ENCODE measurements at places on chromosomes 5 and 9. TPM values are rescaled to one million over a fixed set of nuclear protein-coding genes. Genes with fewer than 3 reads are reported as not detected.

SPDL1 gene
- total RNA-seq, result 6.0 TPM

ACSL6 gene
- total RNA-seq, result not detected

SLC2A8 gene
- 7.4 TPM for total RNA-seq

MAST4 gene
- 20.2 TPM for total RNA-seq

PCDHGA7 gene
- total RNA-seq, result 2.5 TPM

SOX30 gene
- total RNA-seq, result 0.66 TPM

SLC6A19 gene
- total RNA-seq, result 934 TPM

NRG2 gene
- total RNA-seq, result 0.80 TPM

ANKDD1B gene
- 3.2 TPM for total RNA-seq

SLCO6A1 gene
- total RNA-seq, result not detected

OLFM1 gene
- total RNA-seq, result 2.5 TPM

CLIC3 gene
- total RNA-seq, result 3.3 TPM

SH3RF2 gene
- total RNA-seq, result 75.8 TPM

TNC gene
- total RNA-seq, result 97.4 TPM

DNA sequence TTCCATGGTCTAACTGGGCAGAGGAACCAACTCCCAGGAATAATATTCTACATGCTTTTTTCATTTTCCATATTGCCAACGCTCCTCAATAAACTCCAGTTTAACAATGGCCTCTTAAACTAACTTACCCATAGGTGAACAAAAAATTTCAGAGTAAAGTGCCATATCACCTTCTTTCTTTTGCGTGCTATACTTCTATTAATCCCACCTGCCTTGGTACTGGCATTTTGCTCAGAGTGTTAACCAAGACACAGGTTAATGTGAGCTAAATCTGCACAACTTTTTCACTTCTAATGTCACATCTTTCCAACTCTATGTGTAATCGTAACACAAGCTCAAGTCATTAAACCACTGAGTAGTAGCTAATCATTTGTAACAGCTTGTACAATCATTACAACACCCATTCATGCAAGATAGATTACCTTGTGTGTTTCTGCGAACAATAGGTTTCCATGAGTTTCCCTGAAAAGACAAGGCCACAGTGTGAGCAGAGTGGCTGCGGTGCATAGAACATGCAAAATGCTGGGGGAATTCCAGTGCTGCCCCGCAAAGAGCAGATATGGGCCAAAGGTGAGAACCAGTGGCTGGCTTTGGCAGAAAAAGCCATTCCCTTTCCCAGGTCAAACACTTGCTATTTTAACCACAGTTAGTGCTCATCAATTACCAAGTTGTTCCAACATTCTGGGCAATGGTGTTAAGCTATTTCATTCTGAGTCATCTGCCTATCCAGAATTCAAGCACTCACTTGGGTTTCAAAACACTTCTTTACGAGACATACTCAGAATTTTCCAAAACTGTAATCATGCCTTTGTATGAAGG, 42.8 kb downstream of the TIMD4 start:
- DNase-seq, result no peak

GRCh38 chr5:177319913-177320588, 8.4 kb upstream of the MXD3 start:
- DNase-seq, result no peak

GRCh38 chr5:170746075-170746960, 37.2 kb upstream of the GABRP start:
- no peak for DNase-seq

DNA sequence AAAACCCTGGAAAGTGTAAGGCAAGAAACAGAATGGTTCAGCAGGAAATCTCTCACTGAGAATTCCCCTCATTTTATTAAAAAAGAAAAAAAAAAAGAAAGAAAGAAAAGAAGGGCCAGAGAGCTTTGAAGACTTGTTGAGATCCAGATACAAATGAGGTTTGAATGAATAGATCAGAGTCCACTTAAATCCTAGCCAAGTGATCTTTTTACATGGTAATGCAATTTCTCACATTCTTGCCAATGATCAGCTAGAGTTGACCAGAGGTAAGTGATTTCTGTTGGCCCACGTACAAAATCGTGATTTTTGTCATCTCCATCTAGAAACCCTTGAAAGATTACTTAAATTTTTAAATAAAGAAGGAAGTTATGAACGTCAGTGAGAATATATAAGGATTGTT, 261.5 kb upstream of the PCSK5 start:
- no peak for DNase-seq

- DNase-seq, result no peak
Observed at GRCh38 chr9:72958485-72959281, 5.8 kb upstream of the ALDH1A1 start.

- no peak for DNase-seq
Observed at GRCh38 chr9:5089737-5090136, 95.7 kb downstream of the INSL6 start.

DNA sequence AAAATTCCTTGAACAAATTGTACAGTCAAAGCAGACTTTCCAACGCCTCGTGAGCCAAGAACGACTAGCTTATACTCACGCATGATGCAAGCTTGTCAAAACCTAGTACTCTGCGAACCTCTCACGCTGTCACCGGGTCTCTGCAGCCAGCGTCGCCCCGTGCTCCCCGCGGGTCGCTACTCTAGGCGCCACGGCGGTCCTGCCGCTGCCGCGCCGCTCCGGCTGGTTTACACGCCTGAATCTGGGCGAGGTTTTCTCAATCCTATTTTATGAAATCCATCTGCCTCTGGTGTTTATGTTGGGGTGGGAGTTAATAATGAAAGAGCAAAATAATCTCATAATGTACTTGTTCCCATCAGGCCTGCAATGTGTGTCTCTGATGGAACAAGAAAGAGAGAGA, 90.9 kb downstream of the SV2C start:
- DNase-seq, result no peak

DNA sequence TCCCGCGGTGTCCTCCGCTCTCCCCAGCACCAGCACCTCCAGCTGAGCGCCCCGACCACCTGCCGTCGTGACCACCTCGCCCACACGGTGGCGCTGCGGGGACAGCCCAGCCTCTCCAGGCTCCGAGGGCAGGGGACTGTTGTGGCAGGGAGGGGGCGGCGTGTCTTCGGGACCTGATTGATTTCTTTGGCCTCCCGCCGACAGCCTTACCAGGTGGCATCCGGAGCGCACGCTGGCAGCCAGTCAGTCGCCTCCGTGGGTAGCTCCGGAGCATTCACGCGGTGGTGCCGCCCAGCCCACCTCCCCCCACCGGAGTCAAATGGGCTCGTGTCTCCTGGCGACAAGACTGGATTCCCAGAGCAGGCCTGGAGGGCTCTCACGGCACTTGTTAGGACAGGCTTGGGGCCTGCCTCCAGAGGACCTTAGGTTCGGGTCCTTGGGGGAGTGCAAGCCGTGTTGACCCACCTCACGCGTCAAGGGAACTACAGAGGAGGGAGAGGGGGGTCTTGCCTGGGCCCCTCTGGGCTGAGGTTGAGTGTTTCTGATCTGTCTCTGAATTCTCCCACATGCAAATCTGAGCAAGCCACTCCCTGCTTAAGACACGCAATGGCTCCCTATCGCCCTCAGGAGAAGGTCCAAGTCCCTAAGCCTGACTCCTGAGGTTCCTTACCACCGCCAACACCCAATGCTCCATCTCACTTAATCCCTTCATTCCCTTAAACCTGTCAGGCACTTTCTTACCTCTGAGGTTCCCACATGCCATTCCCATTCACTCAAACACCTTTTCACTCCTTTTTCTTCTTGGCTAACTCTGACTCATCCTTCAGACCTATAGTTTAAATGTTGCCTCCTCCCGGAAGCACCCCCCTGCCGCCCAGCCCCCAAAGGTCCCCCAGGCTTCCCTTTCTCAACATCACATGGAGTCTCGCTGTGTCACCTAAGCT, 51.2 kb upstream of the GGTA1 start:
- peak; percentile 59 for DNase-seq

GRCh38 chr9:126646162-126646561, 32.4 kb downstream of the LMX1B start:
- no peak for DNase-seq

GRCh38 chr9:26656003-26656870, 236.4 kb downstream of the CAAP1 start:
- no peak for DNase-seq

GRCh38 chr5:63145167-63145566, 566.5 kb downstream of the LRRC70 start:
- DNase-seq, result no peak

GRCh38 chr5:55022450-55022849, 1.6 kb upstream of the GZMK start:
- no peak for DNase-seq

GRCh38 chr5:124522992-124523391, 223.4 kb downstream of the ZNF608 start:
- DNase-seq, result no peak

DNA sequence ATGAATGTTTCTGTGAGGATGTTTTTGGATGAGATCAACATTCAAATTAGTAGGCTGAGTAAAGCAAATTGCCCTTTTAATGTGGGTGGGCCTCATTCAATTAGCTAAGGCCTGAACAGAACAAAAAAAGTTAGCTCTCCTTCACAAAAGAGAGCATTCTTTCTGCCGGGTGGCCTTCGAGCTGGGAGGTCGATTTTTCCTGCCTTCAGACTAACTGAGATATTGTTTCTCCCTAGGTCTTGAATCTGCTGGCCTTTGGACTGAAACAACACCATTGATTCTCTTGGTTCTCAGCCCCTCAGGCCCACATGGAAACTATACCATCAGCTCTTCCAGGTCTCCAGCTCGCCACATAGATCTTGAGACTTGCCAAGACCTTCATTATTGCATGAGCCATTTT, 29.1 kb upstream of the FREM1 start:
- no peak for DNase-seq

GRCh38 chr9:111902391-111903139, 6.0 kb downstream of the UGCG start:
- no peak for DNase-seq

DNA sequence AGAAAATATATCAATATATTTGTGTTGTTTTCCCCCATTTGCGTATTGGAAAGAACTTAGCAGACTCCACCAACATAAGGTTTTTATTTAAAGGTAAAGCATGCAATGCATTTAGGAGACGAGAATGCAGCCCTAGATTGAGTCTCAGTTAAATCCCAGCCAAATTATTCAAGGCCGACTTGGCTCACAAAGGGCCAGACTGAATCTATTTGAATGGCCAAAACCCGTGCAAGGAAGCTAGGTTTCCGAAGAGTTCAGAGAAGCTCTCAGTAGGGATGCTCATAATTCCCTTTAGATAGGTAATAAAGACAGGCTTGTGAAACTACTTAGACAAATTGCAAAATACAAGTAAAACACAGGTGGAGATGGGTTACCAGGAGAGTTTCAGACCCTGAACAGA, 520.3 kb downstream of the CDH9 start:
- no peak for DNase-seq

- DNase-seq, result no peak
Observed at GRCh38 chr5:36704131-36704530, 97.7 kb downstream of the SLC1A3 start.

GRCh38 chr5:35753500-35753899, 103.2 kb upstream of the IL7R start:
- DNase-seq, result no peak

DNA sequence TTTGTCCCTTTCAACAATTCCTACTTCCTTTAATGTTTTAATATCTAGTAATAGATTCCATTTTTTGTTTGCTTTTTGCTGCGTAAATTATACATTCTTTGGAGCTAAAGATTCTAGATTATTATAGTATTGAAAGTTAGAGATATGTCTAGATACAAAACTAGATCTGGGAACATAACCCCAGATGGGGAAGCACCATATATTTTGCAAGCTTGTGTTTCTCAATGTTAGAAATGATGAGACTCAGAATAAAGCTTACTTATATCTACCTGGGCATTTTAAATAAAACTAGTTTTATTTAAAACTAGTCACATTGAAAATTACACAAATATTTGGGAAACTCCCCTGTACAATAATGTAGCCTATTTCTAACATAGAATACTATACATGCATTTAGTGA, 32.2 kb downstream of the TRIO start:
- DNase-seq, result no peak

GRCh38 chr9:128771094-128771721, 519 bp downstream of the ZER1 start:
- DNase-seq, result no peak

DNA sequence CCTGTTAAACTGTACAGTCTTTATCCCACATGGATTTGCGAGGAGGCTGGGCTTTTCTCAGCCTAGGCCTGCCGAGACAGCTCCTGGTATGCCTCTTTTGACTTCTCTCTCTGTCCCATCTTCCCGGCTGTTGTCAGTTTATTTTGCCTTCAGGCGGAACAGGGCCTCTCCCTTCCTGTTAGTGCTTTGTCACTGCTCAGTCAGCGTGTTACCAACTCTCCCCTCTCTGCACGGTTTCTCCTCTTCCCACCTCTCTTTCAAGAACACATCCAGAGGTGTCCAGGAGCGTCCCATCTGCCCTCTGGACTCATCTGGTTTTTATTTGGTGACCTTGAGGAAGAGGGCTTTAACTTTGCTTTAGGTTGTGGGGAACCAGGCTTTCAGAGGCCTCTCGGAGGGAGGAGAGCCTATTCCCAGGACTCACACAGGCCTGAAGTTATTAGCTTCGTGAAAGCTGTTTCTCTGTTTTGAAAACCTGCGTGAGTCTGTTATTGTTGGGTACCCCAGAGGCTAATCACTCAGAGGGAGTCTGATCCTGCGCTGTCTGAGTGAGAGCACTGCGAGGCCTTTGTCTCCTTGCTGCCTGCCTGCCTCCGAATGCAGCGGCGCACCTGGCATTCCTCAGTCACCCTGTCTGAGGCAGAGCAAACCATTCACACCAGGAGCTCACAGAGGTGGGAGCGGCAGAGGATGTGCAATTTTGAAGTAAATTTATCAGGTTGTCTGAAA, 234.4 kb upstream of the MPDZ start:
- no peak for DNase-seq

All from Peyer's patch (tissue), 4 donors.